Activated B cell treated with CpG ODN at 0.5 μM for 24 hours (primary cell): ENCODE measurements at places on chromosomes 4 and X. TPM values are rescaled to one million over a fixed set of nuclear protein-coding genes. Genes with fewer than 3 reads are reported as not detected.

DNA sequence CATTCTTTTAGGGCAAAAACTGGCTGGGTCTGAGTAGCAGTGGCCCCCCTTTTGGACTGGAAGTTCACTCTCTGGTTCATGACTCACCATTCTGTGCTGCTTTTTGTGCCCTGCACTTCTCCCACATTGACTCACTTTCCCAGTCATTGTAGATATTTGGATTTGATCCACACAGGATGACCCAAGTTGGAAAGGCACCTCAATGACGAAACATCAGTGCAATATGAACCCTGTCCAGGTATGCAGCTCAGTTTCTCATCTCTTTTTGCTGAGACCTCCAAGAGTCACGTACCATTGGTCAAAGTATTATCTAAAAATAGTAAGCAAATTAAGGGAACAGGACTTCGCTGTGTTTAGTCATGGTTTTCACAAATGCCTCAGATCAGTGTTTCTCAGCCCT, 92.7 kb downstream of the CBLL2 start:
- no peaks in the 10 kb centered on the region for H3K27me3 ChIP-seq
- H3K4me1 ChIP-seq, result no peaks in the 10 kb centered on the region
- DNase-seq, result no peak
- H3K36me3 ChIP-seq, result no peaks in the 10 kb centered on the region

GRCh38 chr4:137432446-137433311, 99.6 kb downstream of the PCDH18 start:
- no peaks in the 10 kb centered on the region for H3K4me1 ChIP-seq
- no peak overlapping the region for H3K27ac ChIP-seq
- no peak for DNase-seq
- no peak overlapping the region for H3K4me3 ChIP-seq
- H3K27me3 ChIP-seq, result no peaks in the 10 kb centered on the region
- H3K36me3 ChIP-seq, result no peaks in the 10 kb centered on the region

GRCh38 chrX:114268643-114269042, 315.2 kb upstream of the HTR2C start:
- H3K4me3 ChIP-seq, result no peak overlapping the region
- no peak overlapping the region for H3K27ac ChIP-seq
- DNase-seq, result no peak
- H3K36me3 ChIP-seq, result no peaks in the 10 kb centered on the region
- no peaks in the 10 kb centered on the region for H3K27me3 ChIP-seq
- no peaks in the 10 kb centered on the region for H3K4me1 ChIP-seq

DNA sequence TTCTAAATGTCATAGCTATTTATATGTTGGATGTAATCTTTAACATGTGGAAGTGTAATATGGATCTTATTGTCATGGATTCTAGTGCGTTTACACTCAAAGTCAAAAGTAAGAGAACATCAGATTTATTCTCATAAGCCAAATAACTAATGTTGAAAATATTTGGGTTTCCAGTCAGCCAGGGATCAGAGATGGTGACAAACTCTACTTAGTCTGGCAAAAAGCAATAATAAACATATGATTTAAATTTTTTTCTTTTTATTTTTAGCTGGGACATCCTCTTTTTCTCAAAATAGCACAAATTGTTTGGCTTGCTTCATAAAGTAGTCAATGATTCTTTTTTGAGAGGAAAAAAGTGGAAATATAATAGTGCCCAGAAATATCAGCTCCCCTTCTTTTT, 392.3 kb downstream of the ARHGAP24 start:
- no peak for DNase-seq
- H3K27ac ChIP-seq, result no peak overlapping the region
- no peak overlapping the region for H3K4me3 ChIP-seq
- H3K36me3 ChIP-seq, result no peaks in the 10 kb centered on the region

The RPL36A gene
- total RNA-seq, result 234 and 287 TPM in 2 replicates

The CPLX1 gene
- total RNA-seq, result not detected in 2 replicates
